Kidney (tissue), 22 donors: ENCODE measurements at places on chromosomes 12 and 14. TPM values are rescaled to one million over a fixed set of nuclear protein-coding genes. Genes with fewer than 3 reads are reported as not detected.

The OLR1 gene
- 6.7 TPM for total RNA-seq

The RFX4 gene
- total RNA-seq: not detected

The TSPAN9 gene
- total RNA-seq: 81.6 TPM

The OVCH1 gene
- total RNA-seq: 0.35 TPM

The FOXN4 gene
- not detected for total RNA-seq

The COQ10A gene
- 14.5 TPM for total RNA-seq

The MGAT2 gene
- 31.8 TPM for total RNA-seq

The CCDC196 gene
- not detected for total RNA-seq

The P2RX7 gene
- 3.5 TPM for total RNA-seq

The CMKLR1 gene
- 25.7 TPM for total RNA-seq

The CGRRF1 gene
- 19.6 TPM for total RNA-seq

The POLE2 gene
- total RNA-seq: 2.6 TPM

The DDN gene
- not detected for total RNA-seq

The EMC9 gene
- 22.1 TPM for total RNA-seq

The HOXC11 gene
- 1.4 TPM for total RNA-seq

The KLHDC1 gene
- total RNA-seq: 8.4 TPM

The FAIM2 gene
- total RNA-seq: 5.5 TPM

The KLRB1 gene
- 3.0 TPM for total RNA-seq

The ADAM20 gene
- total RNA-seq: 1.2 TPM

The GPRC5D gene
- 0.25 TPM for total RNA-seq

The CLEC4D gene
- total RNA-seq: 0.41 TPM

The AVPR1A gene
- 5.4 TPM for total RNA-seq

The TAS2R30 gene
- total RNA-seq: 4.0 TPM

The KRT6C gene
- not detected for total RNA-seq

The LRTM2 gene
- total RNA-seq: not detected

The SLCO1C1 gene
- total RNA-seq: 0.91 TPM

The OR4E2 gene
- not detected for total RNA-seq

The RTN1 gene
- 5.1 TPM for total RNA-seq

The ZFYVE26 gene
- total RNA-seq: 25.3 TPM

The FAM186B gene
- 0.85 TPM for total RNA-seq

The HOXC12 gene
- total RNA-seq: not detected

The NGB gene
- not detected for total RNA-seq

The PZP gene
- 0.31 TPM for total RNA-seq

The RNASE7 gene
- total RNA-seq: not detected

The TOMM20L gene
- not detected for total RNA-seq

The IL26 gene
- not detected for total RNA-seq

The NYNRIN gene
- total RNA-seq: 12.1 TPM

The GZMB gene
- total RNA-seq: 1.6 TPM

The ISM2 gene
- 0.57 TPM for total RNA-seq

The EML5 gene
- 2.8 TPM for total RNA-seq

The TTC7B gene
- total RNA-seq: 48.3 TPM

The SLC17A8 gene
- total RNA-seq: 0.16 TPM

The MYH6 gene
- total RNA-seq: 0.03 TPM

The NEUROD4 gene
- not detected for total RNA-seq

The IFNG-AS1 gene
- total RNA-seq: 0.85 TPM

The FGF6 gene
- not detected for total RNA-seq

The ADCY4 gene
- total RNA-seq: 57.5 TPM

The SPX gene
- total RNA-seq: 52.2 TPM

The TCL1B gene
- total RNA-seq: not detected

The TBX3 gene
- total RNA-seq: 18.0 TPM

The IL22 gene
- not detected for total RNA-seq

The CCND2 gene
- 94.4 TPM for total RNA-seq

The BATF gene
- 3.7 TPM for total RNA-seq

The GRIN2B gene
- 0.63 TPM for total RNA-seq
